ENCODE measurements at places on chromosomes 6 and 20.
A peak's percentile ranks its signal among the peaks of the same experiment; 100 is the strongest.

DNA sequence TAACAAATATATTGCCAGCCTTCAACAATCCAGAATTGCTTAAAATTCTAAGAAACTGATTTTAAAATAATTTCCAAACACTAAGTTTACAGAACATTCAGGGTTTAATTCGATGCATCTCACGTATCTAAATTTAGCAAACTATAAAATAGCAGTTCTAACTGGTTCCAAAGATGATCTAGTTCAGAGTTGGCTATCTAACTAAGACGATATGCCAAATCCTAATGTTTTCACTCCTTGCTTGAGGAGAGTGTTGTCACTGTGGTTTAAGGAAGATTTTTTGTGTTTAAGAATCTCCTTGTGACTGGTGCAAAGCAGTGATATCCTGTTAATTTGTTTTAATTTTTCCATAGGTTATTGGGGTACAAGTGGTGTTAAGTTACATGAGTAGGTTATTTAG lies 311.5 kb upstream of the ID4 start:
- DNase-seq = no peak

DNA sequence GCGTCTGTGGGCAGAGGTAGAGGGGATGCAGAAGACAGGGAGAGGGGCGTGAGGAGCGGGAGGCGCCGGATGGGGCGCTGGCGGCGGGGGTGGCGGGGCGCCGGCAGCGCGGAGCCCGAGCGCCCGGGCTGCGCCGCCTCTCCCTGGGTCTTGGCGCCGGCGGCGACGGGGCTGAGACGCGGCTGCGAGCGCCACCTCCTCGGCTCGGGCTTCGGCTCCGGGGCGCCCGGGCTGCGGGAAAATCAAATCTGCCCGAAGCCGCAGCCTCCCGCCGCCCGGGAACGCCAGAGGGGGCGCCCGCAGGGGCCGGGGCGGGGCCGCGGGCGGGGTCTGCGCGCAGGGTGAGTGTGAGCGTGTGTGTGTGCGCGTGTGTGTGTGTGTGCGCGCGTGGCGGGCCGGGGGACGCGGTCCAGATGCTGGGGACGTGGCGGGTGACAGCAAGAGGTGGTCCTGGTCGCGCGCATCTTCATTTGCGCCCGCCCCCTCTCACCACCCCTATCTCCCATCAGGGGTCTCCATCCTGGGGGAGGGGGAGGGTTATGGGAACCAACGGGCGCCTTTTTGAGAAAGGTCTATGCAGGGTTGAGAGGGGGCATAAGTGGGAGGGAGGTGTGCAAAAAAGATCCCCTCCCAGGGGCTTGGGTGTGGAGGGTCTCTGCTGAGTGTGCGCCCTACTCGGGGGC lies 646 bp upstream of the CPNE5 start:
- no peak for DNase-seq

DNA sequence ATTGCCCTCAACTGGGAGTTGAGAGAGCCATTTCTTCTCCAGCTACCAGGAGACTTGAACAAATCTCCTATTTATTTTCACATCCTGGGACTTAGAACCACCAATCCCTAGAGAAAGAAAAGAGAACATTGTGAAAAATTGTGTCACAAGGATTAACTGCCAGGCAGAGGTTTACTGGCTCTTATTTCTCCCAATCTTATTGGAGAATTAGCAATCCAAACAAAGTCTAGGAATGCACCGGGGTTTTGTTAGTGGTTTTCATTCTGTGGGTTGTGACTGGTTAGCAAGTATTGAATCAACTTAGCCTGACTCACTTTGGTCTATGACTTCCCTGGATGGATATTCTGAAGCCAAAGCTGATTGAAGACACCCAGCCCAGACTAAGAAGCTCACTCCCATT lies 21.2 kb upstream of the ENPP5 start:
- peak; percentile 94 for DNase-seq

GRCh38 chr20:52975029-52975732 lies 3.0 kb downstream of the TSHZ2 start:
- DNase-seq = no peak

DNA sequence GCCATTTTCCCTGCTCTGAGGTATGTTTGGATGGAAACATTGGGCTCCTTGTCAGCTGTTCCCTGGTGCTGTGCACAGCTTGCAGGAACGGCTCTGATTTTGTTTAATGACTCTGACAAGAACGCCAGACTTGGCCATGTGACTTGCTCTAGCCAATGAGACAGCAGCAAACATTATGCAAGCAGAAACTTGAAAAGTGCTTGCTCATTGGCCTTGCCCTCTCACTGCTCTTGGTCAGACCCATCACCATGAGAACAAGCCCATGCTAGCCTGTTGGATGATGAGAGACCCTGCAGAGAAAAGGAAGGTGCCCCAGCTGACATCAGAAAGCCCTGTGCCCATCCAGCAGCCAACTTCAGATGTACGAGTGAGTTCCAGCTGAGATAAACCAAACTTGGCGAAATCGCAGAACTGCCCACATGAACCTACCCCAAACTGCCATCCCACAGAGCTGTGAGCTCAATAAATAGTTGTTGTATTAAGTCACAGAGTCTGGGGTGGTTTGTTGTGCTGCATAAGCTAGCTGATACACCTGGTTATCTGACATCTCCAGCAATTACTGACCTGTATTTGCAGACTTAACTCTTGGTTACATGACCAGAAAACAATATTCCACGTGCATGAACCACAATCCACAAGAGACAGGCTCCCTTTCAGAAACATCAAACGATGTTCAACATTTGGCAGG lies 96.9 kb downstream of the JPH2 start:
- peak; percentile 74 for DNase-seq

DNA sequence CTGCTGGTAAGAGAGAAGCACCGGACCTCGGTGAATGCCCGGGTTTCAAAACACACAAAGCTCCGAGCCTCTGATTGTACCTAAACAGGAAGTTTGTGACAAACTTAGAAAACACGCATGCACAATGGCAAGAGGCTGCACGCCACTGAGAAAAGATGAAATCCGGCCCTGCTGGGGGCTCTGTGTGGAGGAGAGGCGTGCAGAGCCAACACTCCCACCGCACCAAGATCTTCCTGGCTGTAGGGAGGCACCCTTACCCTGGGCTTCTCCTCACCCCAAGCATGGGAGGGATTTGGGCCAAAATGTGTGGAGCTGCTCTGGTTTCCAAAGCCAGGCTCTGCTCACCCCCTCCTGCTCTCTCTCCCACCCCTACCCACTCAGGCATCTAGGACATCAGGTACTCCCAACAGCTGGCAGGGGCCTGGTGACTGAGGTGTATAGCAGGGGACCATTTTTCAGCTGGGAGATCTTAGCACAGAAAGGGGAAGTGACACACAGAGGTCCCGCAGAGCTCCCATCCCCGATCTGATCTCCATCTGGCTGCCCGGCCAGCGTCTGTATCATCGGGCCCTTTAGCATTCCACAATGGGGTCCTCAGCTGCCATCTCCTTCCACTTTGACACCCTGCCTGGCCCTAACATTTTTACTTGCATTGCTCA lies 84.2 kb downstream of the TRERF1 start:
- DNase-seq = peak; percentile 13

GRCh38 chr6:106087548-106088325 lies 1.6 kb downstream of the PRDM1 start:
- DNase-seq = peak; percentile 85

DNA sequence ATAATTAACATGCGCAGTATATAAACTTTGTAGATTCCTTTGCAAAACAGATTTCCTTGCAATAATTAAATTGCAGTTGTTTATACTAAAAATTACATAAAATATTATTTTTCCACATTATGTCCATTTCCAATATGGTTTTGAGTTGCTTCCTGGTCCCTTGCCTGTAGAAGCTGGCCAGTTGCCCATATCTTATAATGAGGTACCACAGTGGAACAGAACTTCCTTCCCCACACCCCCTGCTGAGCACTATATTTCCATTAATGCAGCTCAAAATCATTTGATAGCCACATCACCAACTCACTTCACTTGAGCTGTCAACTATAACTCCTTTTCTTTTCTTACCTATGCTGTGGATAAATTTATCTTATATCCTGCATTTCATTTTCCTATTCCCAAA lies 194.6 kb downstream of the DST start:
- DNase-seq = no peak

- DNase-seq = no peak
Observed at GRCh38 chr6:95923518-95923917, 92.3 kb upstream of the FUT9 start.

DNA sequence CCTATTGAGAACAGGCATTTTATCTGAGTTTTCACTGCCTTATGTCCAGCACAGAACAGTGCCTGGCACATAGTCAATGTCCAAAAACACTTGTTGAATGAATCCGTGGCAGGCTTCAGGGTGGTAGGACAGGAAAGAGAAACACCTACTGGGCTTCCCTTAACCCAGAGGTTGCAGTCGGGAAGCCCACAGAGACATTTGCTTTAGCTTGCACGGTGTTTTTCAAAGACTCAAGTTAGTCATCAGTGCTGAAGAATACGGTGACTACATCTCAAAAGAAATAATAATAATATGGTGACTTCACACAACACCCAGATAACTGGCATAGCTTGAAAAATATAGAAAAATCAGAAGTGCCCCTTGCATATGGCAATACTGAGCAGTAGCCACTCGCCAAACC lies 160.4 kb downstream of the CD83 start:
- DNase-seq = no peak

DNA sequence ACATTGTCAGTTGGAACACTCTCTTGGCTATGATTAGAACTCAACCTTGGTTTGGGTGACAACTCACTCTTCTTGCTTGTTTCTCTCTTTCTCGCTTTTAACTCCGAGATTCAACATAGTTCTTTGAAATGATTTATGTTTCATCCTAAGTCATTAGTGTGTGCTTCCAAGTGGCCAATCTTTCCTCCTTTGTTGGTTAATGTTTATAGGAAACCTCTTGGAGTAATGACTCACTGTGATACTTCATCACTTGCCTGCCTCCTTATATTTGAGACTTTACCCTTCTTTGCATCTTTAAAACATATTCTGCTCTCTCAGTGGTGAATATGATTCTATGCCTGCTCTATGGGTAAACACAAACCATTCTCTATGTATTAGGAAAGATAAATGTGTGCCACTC lies 279.7 kb upstream of the FLRT3 start:
- peak; percentile 7 for DNase-seq

- peak; percentile 6 for DNase-seq
Observed at GRCh38 chr6:136501514-136501913, 48.7 kb downstream of the MAP7 start.

DNA sequence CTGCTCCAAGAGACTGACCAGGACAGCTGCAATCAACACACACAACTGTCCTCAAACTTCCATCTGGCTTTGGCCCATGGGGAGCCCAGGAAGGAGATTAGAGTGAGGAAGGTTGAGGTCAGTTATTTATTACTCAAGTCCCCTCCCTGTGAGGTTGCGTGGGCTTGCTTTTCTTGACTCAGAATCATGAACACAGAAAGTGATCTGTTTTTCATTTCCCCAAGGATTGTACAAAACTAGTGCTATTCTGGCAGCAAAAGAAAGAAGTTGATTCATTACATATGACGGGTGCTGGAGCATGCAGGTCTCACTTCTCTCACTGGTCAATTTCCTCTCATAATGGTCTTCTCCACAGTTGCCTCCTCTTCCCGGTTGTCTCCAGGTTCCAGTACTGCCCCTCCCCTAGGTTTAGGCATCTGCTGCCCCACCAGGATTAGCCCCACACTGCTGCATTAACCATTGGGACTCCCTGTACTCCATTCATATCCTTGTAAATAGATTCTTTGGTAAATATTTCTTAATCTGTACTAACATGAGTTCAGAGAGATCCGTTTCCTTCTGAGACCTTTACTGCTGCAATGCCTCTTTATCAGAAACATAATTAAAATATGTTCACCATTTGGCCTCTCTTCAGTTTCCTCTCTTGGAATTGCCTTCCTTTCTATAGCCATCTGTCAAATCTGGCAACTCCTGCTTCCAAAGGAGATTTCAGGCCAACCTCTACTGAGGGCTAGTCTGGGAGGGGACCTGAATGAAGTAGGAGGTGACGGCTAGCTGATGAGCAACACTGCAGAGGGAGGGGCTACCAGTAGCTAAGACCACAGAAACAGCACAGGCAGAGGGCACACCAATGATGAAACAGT lies 888.8 kb downstream of the QKI start:
- DNase-seq = peak; percentile 41

- no peak for DNase-seq
Observed at GRCh38 chr6:19796452-19796851, 40.7 kb upstream of the ID4 start.

DNA sequence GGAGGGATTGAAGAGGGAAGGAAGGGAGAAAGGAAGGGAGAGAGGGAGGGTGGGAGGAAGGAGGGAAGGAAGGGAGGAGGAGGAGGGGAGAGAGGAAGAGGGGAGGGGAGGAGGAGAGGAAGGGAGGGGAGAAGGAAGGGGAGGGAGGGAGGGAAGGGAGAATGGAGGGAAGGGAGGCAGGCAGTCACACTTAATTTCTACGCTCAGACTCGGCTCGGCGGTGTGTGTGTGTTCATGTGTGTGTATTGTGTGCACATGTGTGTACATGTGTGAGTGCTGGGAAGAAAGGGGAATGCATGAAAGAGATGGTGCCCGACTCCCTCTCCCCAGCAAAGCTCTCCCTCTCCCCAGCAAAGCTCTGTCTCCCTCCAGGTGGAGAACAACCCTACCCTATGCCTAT lies 79.1 kb upstream of the AFDN start:
- no peak for DNase-seq

- DNase-seq = no peak
Observed at GRCh38 chr6:14996892-14997291, 249.0 kb upstream of the JARID2 start.

DNA sequence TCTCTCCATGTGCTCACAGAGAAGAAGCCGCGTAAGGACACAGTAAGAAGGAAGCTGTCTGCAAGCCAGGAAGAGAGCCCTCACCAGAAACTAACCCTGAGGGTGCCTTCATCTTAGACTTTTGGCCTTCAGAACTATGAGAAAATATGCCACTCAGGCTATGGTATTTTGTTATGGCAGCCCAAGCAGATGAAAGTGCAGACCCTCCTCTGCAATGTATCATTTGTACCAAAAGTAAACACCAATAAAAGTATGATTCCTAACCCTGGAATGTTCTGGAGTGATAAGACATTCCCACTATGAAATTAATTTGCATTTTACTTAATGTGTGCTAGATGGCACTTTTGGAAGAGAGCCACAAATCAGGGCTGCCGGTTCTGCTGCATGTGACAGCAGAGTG lies 594.3 kb downstream of the UTRN start:
- no peak for DNase-seq

DNA sequence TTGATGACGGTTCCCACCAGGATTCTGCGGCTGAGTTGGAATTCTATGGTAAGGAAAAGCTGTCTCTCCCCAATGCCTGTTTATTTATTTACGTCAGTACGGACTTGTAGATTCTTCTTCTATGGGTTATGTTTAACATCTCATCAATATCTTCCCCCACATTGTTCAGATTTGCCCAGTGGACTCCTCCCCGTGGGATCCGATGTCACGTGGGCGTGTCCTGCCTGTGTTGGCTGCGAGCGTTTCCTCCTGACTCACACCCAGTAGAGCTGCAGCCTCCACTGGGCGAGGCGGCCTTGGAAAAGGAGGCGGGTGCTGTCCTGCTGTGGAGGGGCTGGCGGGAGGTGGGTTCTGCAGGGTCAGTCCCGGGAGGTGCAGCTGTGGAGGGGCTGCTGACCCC lies 46.8 kb upstream of the SLCO4A1 start:
- peak; percentile 53 for DNase-seq

GRCh38 chr6:168182908-168183612 lies 104.0 kb upstream of the FRMD1 start:
- no peak for DNase-seq

Data from fibroblast of lung (primary cell).